ENCODE measurements at places on chromosomes 2 and 18.
A peak's percentile ranks its signal among the peaks of the same experiment; 100 is the strongest.

DNA sequence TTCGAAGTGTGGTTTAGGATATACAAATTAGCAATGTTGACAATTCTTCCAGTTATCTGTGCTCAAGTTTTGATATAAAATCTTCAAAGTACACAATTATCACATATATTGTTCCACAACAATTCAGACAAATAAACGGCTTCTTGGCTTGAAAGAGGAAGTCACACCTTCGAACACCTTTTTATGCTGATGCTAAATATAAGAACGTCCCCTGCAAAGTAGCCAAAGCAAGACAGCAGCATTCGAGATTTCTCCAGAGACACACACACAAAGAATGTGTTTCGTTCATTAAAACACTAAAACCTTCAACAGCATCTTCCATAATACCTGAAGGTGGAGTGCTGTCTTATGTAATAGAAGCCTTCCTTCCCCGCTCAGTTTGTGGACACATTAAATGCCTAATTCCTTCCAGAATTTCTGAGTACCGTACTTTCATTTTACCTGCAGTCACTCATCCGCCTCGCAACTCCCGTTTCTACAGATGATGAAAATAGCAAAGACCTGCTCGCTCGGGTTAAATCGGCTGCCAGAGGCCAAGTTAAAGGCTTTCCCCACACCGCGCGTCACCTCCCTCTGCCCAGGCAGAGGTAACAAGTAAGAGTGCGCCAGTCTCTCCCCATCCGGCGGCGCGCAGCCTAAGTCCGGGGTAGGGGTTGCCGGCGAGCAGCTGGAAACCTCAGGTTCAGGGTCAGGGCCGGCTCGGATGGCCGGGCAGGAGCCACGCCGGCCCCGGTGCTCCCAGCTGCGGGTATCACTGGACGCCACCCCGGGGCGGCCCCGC lies 847 bp downstream of the SERPINE2 start:
- DNase-seq, result peak; percentile 51

DNA sequence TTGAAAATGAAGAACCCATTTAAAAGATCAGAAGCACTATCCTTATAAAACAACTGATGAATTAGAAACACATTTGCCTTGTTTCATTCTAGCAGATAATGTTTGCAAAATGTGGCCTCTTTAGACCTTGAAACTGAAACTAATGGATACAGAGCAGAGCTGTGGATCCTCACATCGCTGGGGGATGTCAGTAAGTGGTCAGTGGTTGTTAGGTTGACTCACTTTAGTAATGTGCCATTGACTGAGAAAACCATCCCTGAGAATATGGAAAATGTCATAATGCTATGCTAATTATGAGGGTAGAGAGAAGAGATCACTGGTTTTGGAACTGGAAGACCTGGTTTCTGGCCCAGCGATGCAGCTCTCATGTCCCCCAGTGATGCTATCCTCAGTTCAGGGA lies 176.7 kb downstream of the MYO1B start:
- DNase-seq, result no peak

DNA sequence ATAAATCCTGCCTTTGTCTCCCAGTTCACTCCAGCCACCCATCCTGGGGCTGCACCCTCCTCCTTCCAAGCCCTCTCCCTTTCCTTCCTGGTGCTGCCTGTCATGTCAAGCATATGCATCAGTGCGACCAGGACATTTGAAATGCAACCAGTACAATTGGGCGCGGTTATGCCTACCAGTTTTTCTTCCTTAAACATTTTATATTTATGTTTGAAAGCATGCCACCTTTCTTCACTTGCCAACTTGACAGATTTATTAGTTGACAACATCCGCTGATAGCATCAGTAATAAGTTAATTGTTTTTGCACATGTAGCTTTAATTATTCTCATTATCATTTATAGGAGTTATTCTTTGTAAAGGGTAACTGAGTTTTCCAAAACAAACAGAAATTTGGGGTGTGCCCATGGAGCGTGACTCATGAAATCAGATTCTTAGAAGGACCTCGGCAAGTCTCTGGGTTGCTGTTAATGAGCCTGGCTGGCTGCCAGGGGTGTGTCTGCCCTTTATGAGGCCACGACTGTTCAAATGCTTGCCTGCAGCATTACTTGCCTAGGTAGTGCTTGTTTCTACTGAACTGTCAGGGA lies 32.8 kb upstream of the IL1B start:
- no peak for DNase-seq

DNA sequence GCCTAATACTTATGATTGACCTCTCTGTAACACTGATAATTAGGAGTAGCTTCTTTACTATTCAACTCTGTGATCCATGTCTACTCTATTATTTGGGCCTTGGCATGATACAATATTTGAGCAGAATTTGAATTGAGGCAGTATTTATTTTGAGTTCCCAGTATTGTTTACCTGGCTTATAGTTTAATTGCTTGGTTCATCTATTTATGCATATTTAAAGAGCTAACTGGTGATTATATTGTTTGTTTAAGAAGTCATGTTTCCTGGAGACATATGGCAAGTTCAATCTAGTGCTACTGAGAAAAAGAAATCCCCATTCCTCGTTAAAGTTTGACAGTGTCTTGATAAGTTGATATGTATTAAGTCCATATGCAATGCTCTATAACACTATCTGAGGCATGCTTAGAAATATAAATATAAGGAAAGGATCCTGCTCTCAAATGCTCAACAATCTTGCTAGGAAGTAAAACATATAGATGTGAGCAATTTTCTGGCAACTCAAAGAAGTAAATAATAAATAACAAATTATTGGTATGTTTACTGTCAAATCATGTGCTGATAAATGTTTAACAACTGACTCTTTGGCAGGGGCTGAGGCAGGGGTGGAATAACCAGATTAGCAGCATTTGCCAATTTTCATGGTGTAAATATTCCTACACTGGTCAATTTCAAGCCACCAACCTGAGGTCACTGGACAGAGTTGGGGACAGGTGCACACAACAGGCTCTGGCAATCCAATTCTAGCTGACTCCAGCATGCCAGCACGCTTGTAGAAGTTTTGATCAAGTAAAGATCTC lies 430.2 kb upstream of the PIK3C3 start:
- no peak for DNase-seq

DNA sequence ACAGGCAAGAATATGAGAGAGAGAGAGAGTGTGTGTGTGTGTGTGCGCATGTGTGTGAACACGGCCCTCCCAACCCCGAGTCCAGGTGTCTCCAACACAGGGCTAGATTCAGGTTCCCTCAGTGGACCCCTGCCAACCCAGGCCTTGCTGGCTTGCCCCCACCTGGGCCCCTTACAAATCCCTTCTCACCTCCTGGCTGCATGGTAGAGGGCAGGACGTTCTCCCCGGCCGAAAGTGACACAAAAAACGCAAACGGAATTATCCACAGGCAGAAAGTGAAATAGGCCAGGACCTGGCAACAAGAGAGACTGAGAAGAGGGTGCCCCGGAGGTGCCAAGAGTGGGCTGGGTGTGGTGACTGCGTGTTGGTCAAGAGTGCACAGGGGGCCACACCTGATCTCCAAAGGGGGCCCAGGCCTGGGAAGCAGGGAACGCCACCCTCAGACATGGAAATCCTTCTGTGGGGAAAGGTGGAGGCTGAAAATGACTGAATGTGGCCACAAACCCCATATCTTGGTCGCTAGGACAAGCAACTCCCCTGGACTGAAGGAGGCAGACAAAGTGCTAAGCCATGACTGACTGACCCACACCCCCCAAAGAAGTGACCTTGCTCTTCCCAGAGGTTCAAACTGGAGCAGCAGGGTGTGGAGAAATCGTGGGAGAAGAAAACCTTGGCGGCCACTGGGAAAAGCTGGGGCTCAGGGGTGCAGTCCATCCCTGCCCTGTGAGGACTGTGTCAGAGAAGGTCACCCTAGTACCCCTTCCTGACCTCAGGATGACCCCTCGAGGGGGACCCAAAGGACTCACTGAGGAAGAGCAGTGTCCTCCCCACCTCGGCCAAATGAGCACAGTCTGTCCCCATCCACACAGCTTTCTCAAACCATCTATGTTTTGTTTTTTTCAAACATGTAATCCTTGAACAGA lies 5.7 kb downstream of the TEX261 start:
- DNase-seq, result no peak

GRCh38 chr2:72211777-72212485 lies 64.3 kb upstream of the CYP26B1 start:
- DNase-seq, result no peak

DNA sequence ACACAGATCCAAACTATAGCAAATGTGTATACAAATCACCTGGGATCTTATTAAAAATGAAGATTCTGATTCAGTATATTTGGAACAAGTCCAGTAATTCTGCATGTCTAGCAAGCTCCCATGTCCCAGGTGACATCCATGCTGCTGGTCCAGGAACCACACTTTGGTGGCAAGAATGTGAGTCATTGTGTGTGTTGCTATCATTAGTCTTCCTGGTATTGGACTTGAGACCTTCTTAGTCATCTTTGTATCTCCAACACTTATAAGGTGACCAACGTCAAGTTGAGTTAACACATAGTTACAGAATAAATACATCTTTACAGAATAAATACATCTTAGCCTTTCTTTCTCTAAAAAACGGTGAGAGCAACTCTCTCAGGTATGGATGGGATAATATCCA lies 107.9 kb upstream of the NDUFV2 start:
- no peak for DNase-seq

GRCh38 chr2:54166121-54166773 lies 50.8 kb downstream of the ACYP2 start:
- no peak for DNase-seq

DNA sequence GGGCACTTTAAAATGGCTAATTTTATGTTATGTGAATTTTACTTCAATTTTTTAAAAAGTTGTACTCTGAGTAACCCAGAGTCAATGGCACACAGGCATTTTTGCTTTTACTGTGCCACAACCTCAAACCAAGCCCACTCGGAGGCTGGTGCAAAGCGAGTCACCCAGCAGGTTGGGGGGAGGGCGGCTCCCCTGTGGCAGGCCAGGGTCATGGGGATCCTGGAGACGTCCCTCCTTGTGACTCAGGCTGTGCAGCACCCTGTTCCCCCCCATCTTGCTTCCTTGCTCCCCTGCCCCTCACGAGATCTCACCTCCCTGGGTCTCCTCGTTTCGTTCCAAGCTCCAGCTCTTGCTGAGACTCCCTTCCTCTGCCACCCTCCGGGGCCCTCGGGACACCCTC lies 58.6 kb downstream of the POMC start:
- DNase-seq, result no peak

DNA sequence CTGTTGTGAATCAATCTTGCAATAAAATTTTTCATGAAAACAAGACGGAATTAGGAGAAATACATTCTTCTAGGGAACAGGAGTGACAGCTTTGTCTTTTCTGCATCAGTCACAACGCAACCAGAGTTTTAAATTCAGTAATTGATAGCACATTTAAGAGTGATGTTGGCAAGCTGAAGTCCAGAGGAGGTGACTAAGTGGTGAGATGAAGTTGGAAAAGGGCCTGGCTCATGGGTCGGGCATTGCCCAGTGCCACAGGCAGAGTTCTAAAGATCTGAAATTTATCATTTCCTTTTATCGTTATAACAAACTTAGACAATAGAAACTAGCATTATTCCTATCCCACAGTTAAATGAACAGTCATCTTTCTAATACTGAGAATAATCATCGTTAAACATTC lies 764.6 kb upstream of the ZEB2 start:
- DNase-seq, result no peak

- no peak for DNase-seq
Observed at GRCh38 chr2:190435031-190435670, 27.0 kb downstream of the MFSD6 start.

DNA sequence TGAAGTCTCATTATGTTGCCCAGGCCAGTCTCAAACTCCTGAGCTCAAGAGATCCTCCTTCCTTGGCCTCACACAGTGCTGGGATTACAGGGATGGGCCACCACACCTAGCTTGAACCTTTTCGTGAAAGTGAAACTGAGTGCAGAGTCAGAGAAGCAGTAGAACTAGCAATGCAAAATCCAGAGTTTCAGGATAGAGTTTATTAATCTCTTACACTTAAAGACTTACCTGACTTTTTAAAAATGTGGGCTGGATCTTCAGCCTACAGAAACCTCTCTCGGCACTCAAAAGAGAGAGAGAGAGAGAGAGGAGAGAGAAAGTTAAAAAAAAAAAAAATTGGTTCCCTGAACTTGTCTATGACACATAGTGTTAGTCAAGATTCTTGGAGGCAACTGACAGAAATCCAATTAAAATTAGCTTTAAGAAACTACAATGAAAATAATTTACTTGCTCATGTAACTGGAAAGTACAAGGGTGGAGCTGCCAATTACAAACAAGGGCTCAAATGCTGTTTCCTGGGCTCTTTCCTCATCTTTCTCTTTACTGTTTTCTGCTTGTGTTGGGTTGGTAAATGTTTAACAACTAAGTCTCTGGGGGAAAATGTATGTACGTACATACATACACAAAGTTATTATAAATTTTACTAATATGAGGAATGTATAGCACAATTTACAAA lies 98.1 kb upstream of the CERS6 start:
- DNase-seq, result no peak

DNA sequence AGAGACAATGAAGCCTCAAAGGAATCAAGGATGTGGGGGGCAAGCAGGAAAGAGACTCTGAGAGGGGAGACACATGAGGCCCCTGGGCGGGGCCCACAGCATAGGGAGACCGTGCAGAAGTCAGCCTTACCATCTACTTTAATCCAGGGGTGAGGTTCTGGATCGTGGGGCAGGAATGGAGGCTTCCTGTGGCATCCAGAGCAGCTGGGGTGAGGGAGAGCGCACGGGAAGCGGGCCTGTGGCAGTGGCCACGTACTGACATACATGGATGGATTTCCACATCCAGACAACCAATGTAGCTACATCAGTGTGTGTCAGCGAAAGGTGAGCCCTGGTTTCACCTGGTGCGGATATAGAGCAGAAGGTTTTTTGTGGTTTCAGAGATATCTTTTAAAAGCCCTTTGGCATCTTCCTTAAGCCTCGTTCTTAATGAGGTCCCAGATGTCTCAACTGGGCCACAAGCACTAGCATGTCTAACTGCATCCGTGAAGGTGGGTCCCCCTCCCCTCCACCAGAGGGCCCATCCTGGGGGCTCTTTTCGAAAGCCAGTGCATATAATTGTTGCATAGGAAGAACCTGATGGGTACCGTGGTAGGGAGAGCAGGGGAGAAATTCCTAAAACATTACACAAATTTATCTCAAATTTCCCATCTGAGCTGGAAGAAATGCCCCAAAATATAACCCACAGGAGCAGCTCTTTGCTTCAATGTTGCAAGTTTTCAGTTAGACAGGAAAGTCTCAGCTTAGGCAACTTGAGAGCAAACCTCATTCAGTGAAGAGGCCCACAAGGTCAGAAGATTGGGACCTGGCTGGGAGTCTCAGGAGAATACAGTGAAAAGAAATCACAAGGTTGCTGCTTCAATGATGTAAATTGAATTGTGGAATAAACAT lies 90.9 kb downstream of the SP3 start:
- no peak for DNase-seq
